Inflammatory macrophage treated with lipopolysaccharide for 1 hour (primary cell): ENCODE measurements at places on chromosomes 3 and 15.
A peak's percentile ranks its signal among the peaks of the same experiment; 100 is the strongest.

DNA sequence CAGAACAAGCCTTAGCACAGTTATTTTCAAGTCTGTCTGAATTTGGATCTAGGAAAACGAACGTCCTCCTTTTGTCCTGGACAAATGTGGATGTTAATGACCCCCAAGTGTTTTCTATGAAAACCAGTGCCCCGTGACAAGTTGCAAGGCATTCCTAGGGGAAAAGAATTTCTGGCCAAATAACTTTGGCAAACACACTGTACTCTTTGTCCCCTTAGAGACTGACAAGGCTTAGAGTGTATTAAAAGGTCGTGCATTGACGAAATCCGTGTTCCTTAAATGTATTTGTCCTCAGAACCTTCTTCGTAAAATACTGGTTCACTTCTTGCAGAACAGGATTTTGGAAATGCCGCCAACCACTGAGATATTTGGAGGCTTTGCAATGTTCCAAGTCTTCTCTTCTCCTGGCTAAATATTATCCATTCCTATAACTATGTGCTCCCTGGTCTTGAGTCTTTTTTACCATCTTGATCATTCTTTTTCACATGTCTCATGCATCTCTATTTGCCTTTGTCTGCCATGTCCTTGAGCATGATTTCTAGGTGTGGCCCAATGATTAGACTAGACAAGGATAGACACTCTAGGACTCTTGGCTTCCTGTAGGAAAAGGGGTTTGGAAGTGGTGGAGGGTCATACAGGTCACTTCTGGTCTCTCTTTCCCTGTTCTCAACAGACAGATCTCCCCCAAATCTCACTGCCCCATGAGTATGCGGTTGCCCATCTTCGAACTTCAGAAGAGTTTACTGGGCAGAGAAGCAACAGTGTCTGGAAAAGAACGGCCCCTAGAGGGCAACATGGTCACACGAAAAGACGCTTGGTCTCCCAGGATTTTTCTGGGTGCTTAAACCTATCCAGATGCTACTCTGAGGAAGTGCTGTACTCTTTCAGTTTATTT is 117.5 kb downstream of the EDEM1 start:
- peak; percentile 83 for DNase-seq

DNA sequence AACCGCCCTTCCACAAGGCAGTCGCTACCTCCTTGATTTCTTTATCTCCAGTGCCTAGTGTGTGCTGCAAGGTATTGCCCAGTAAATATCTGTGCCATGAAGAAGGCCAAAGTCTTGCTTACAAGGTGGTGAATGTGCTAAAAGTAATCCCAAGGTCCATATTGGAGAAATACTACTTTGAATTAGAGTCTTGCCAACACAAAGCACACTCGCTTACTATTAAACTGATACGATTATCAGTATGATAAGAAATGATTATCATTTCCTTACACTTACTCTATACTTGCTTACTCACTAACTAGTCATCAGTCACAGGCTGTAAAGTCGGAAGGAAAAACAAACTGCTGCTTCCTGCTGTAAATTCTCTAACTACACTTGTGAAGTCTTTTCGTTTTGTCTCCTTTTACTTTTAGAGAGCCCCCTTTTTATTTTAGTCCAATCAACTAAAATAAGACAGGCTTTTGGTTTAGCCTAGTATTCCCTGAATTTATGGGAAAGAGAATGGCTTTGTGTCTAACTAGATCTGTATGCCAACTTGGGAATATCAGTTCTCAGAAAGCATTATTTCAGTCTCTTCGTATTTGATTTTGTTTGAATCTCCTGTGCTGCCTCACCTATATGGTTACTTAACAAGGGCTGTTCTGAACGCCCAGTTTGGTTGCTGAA is 107.1 kb upstream of the TSC22D2 start:
- DNase-seq, result no peak

GRCh38 chr15:65688462-65688861 is 66.7 kb downstream of the SLC24A1 start:
- DNase-seq, result no peak

- DNase-seq, result no peak
Observed at GRCh38 chr15:79641841-79642240, 209.7 kb downstream of the MINAR1 start.

DNA sequence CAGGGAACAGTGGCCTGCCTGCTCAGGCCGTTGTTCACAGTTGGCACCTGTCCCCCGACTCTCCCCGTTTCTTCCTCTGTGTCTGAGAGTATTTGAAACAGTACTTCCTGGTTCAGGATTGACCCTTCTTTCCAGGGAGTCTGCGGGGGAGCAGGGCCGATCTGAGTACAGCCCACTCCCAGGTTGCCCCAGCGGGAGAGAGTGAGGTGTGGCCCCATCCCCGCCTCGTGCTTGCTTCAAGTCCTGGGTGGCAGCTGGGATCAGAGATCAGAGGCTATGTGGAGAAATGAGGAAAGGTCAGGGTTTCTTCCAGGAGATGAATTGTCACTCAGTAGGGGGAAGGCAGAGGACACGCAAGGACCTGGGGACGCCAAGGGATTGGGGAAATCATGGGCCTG is 6.5 kb upstream of the DLL4 start:
- DNase-seq, result no peak

GRCh38 chr15:88258093-88258641 is 1.6 kb upstream of the NTRK3 start:
- no peak for DNase-seq

- DNase-seq, result no peak
Observed at GRCh38 chr3:51930439-51930838, 11.3 kb downstream of the RRP9 start.

DNA sequence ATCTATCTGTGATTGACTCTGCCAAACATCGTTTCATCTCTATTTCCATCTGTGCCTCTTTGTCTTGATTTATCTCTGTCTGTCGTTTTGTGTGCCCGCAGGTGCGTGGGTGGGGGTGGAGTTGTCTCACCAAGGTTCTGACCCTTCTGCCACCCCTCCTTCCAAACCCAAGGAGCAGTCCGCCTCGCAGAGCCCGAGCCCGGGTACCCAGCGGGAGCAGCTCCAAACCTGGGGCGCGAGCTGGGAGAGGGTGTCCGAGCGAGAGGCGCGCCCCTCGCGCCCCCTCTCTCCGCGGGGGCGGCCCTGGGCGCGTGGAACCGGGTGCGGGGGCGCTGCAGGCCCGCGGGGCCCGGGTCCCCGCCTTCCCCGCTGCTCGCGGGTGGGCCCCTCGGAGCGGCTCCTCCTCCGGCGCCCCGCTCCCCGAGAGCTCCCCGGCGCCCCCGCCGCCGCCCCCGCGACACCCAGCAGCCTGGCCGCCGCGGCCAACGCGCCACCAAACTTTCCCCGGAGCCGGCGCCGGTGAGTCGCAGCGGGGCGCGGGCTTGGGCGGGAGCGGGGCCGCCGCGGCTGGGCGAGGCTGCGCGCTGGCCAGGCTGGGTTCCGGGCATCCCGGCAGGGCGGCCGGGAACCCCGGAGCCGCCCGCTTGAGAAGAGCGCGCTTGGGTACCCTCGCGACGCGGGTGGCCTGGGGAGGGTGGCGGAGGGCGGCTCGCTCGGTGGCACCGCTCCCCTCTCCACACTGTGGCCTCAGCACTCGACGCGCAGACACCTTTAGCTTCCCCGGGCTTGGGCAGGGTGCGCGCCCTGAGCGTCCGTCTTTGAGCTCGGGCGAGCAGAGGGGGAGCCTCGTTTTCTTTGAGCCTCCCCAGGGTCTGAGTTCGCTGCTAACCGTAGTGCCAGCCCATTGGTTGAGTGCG is at the start of gene HRH1:
Gene HRH1 (plus strand): TSS at position 458 of the 917 bp plus-strand sequence. CDS start 104,545 bp downstream, outside the sequence.
- DNase-seq, result no peak

GRCh38 chr3:15044326-15044725 is 20.8 kb downstream of the MRPS25 start:
- no peak for DNase-seq

DNA sequence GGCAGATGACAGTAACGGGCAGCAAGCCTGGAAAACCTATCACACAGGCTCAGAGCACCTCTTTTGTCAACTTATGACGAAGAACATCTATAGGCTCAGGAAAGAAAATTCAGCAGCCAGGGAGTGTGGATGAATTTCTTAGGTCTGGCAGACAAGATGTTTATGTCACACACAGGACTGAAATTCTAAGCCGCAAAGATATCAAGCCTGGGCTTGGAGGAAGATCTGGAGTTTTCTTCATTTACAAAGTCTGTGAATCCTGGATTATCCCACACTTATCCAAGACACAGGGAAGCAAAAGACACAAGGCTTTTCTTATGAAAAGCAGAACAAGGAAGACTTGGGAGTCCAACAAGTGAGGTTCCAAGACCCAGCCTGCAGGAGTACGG is 23.4 kb upstream of the CHCHD6 start:
- DNase-seq, result no peak

- DNase-seq, result no peak
Observed at GRCh38 chr3:12737833-12738232, 21.2 kb downstream of the TMEM40 start.

- DNase-seq, result no peak
Observed at GRCh38 chr15:84826369-84826823, 9.2 kb downstream of the ALPK3 start.

DNA sequence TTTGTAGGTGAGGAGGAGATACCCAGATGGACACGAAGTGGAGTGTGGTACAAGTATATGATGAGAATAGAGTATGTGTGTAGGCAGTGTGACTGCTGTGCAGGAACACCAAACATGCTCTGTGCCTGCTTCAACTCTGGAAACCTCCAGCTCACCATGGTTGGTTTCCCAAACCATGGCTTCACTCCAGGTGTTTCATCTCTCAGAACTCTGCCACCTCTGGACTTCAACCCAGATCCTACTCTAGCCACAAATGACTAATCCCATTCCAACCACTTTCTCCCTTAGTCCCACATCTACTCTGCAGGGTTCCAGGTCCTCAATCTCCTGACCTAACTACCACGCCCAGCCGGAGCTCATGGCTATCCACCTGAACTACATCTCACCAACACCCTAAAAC is 102.1 kb downstream of the RYK start:
- no peak for DNase-seq

DNA sequence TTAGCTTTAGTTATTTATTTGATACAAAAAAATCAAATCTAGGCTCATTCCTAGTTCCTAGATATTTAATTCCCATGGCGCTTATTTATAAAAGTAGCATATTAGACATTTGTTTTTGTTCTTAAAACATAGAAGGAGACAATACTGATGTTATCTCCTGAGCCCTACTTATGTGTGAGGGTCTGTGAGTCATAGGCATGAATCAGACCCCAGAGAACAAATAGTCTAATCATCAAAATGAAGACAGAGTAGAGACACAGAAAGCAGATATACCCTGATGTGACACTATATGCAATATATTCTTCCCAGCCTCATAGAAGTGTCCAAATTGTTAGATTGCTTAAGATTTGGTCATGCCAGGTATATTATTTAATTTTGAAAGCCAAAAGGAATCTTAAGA is 44.9 kb downstream of the PEX5L start:
- DNase-seq, result no peak

DNA sequence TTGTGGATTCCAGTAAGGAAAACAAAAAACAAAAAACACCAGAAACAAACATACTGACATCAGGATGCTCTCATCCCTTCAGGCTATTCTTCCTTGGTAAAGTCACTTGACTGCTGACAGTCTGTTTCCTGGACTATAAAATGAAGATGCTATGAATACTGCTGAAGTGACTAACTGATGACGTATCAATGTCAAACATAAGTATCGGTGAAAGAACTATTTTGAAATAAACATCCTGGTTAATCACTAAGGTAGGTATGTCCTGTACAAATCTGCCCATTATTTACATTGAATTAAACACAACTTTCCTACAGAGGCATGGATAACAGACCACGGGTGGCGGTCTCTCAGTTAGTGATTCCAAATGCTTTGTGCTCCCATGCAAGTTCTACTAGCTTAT is 45.9 kb downstream of the CHAC1 start:
- DNase-seq, result no peak

DNA sequence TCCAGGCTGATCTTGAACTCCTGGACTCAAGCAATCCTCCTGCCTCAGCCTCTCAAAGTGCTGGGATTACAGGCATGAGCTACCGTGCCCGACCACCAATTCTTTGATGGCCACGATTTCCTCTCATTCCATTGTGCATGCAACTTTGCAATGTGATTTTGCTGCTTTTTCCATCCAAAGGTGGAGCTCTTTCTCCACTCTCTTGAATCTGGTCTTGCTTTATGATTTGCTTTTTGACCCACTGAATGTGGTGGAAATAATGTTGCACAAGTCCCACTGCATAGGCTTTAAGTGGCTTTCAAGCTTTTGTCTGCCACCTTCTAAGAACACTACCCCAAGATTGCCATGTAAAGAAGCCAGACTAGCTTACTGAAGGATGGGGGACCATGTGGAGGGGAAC is 10.6 kb downstream of the RPS27L start:
- DNase-seq, result no peak

DNA sequence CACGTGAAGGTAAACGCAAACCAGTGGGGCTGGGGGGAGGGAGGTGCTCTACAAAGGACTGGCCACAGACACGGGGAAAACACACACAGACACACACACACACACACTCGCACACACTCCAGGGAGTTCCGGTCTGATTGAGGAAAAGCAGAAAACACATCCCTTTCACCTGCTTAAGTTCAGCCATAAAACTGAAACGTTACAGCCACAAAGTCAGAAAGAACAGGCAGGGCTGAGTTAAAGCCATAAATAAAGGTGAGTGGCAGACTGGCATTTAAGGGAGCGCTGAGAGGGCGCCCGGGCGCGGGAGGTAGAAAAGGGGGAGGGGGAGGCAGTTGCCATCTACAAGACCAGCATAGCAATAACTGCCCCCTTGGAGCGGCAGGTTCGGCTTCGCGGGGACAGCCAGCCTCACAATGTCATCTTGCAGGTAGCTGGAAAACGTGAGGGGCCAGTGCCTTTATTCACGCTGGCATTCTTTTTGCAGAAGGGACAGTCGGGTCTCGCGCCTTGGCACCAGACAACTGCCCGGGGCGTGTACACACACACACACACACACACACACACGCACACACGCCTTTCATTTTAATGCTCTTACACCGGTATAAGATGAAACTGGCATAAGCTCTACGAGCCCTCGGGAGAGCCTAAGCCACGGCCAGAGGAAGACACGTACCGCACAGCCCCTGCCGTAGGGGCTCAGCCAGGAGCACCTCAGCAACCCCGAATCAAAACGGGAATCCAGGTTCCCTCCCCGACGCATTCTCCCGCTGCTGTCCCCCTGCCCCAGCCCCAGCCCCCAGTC is 866 bp downstream of the TNIK start:
- peak; percentile 29 for DNase-seq

- DNase-seq, result peak; percentile 83
Observed at GRCh38 chr15:85312486-85312885, 67.9 kb upstream of the AKAP13 start.

DNA sequence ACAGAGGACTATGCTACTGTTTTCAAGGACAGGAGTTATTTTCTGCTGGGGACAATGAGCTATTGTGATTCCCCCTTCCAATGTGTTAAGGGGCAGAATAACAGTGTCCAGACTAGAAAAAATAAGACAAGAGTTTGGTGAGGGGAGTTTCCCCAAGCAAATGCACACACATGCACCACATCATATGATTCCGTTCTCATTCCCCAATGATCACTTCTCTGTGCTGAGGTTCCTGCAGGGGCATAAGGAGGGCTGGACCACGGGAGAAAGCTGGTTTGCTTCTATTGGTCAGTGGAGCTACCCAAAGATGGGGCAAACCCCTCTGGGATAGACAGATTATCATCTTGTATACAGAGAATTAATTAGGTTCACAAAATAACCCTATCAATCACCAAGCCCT is 80.6 kb downstream of the RBPMS2 start:
- DNase-seq, result peak; percentile 87
